ENCODE measurements at places on chromosomes 4 and X. TPM values are rescaled to one million over a fixed set of nuclear protein-coding genes. Genes with fewer than 3 reads are reported as not detected.

DNA sequence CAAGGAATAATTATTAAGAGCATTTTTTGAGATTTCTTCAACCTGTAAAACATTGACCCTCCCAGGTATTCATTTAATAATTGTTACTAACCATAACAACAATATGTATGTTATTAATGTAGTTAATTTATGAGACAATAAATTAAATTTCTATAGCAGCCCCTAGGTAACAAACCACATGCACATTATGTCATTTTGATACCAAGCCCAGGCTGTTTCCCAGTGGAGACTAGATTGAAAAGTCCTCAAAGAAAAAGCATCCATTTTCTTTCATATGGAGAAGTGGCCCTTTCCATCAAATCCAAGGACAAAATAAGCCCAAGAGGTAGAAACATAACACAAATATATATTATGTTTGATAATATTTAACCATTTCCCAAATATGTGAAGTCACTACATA is 104.3 kb upstream of the GK2 start:
- ATAC-seq: no peak

DNA sequence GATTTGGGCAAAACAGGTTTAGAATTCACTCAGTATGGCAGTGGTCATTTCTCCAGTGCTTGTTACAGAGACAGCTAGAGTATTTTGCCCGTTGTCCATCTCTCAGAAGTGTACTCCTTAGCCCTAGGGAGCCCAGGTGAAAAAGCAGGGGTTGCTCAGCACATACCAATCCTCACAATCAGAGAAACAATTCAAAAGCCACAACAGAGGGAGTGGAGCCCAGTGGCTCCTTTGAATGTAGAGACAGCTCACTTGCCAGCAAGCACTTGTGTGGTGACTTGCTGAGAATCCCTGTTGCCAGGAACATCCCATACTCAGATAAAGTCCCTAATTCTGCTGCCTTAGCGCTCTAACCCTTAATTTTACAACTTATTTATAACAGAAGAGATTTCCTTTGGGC is 1488.3 kb downstream of the RPA4 start:
- no peak for ATAC-seq

GRCh38 chr4:602559-602942 is 22.8 kb upstream of the PDE6B start:
- no peak for ATAC-seq

DNA sequence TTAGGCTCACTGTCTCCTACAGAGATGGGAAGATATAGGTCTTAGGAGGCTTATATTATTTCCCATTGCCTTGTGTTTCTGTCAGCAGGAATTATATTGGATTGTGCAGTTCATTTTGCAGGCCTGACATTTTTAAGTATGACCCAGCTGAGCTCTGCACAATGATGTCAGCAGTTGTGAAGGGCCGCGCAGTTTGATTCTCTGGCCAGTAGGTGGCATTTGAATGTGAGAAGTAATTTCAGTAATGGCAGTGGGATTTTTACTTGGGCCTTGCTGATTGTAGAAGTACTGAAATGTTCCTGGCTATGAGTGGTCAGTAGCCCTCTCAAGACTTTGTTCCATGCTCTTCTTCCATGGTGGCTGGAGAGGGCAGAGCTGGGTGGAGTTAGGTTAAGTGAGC is 247.2 kb upstream of the MTMR8 start:
- ATAC-seq: no peak

GRCh38 chr4:47640911-47641310 is 155.8 kb downstream of the ATP10D start:
- no peak for ATAC-seq

DNA sequence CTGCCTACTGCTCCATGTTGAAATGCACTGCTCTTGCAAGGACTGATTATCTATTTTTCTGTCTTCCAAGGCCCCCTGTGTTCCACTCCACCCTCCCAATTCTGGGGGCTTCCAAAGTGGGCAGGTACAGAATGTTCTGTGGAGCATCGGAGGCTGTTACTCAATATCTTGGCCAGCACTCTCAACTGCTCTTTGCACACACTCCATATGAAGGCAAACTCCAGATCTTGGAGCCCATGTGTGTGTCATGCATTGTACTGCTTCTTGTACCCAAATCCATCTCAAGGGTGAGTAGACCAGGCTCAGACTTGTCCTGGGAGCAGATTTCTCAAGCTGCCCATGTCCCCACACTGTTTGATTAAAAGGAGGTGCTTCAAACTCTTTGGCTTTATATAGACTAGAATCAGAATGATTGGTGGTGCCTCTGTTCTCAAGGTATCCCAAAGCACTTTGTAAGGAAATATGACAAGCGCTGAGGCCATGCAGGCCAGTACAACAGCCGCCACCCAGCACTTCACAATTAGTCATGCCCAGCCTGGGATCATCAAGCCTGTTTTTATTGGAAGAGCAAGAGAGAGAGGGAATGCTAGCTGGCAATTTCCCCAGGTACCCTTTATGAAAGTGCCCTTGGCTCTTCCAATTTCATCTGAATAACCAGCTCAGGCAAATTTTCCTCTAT is 44.3 kb downstream of the AR start:
- ATAC-seq: no peak

GRCh38 chr4:2762048-2762447 is 5.9 kb upstream of the TNIP2 start:
- no peak for ATAC-seq

DNA sequence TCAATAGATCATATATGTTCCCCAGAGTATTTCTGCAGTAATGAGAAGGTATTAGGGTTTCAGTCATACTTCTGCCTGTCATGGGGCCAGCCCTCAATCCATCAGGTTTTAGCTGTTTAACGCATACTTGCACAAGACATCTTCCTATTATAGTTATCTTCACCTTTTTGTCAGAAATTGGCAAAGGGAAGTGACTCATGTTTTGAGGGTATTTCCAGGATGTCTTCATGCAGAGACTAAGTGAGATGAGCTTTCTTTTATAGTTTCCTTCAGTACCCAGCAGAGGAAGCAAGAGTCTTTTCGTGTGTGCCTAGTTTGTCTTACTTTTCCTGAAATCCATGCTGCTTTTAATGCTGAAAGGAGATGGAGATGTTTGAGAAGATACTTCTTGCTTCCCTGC is 9.5 kb downstream of the CSTF2 start:
- ATAC-seq: no peak

GRCh38 chr4:43757147-43757546 is 691.5 kb downstream of the KCTD8 start:
- ATAC-seq: no peak

DNA sequence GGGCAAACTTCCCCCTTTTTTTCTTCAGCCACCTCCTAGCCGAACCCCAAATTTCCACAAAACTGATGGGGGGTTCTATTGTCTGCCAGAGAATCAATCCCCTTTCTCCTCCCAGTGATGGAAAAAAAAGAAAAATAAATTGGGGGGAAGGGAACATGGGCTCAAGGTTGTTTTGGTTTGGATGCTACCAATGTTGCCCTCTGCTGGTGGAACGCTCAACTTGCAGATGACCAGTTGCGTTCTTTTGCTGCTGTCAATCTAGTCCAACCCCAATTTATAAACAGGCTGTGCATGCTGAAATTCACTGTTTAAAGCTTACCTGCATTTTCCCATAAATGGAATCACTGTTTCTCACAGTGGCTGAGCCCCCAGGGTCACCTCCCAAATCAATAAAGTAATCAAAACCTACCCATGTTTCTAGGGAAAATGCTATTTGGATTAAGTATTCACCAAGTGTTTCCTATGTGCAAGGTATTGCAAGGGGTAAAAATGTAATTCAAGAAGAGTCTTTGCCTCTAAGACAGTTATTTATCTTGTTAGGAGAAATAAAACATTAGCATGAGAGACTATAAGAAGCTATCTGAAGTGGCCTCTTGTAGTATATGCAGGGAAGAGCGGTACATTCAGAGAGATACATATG is 116.7 kb upstream of the TMEM164 start:
- ATAC-seq: peak; percentile 23

DNA sequence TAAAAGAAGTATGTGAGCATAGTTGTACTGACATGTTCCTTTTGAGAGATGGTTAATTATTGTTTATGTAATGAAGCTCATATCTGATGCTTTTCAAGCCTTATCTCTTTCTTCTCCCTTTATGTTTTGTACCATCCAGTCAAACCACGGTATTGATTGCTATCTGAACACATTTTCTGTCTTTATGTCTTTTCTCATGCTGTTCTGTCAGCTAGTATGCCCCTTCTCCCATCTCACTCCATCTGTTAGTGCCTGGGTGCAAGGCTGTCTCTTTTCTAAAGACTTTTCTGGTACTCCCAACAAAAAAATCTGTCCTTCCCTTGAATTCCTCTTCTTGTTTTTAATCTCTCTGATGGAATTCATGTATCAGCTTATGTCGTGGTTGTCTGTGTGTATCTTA is 883.8 kb upstream of the IGFBP7 start:
- no peak for ATAC-seq

GRCh38 chr4:149584722-149585121 is 230.9 kb downstream of the IQCM start:
- no peak for ATAC-seq

DNA sequence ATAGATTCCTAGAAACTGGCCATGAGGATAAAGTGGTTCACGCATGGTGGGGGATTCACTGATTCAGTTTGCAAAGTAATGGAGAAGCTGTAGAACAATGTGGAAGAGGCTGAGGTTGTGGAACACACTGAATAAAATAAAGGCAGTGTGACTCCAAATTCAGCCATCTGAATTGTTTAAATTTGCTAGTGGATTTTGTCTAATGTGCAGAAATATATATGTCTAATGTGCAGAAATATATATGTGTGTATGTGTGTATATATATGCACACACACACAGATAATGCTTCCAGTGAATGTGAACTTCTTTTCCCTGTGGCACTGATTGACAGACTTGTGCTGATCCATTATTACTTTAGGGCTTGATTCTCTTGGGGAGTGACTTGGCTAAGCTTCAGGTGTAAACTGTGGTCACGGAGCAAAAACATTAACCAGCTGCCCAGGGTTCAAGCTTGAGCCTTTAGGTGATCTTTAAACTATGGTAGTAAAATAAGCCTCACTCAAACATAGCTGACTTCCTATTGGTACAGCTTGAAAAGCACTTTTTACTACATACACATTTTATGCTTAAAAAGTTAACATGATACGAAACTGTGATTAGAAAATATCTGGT is 3.5 kb downstream of the STBD1 start:
- ATAC-seq: no peak

- ATAC-seq: no peak
Observed at GRCh38 chr4:84492290-84492689, 6.8 kb downstream of the NKX6-1 start.

- peak; percentile 83 for ATAC-seq
Observed at GRCh38 chr4:139619644-139620043, 46.0 kb upstream of the MGST2 start.

- ATAC-seq: no peak
Observed at GRCh38 chrX:153725832-153726285, 1.2 kb downstream of the ABCD1 start.

DNA sequence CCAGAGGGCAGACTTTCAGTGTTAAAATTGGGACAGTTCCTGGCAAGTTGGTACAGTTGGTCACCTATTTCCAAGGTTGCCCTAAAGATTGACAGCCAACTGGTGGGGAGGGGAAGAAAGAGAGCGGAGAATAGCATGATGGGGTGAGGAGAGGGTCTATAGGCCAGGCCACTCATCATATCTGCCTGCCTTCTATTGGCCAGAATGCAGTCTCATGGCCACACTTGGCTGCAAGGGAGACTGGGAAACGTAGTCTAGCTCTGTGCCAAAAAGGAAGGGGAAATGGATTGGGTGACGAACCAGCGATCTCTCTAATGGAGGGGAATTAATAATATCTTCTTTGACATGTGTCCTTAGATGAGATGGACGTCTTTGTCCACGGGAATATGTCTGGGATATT is 197.4 kb upstream of the ATP6AP2 start:
- no peak for ATAC-seq

DNA sequence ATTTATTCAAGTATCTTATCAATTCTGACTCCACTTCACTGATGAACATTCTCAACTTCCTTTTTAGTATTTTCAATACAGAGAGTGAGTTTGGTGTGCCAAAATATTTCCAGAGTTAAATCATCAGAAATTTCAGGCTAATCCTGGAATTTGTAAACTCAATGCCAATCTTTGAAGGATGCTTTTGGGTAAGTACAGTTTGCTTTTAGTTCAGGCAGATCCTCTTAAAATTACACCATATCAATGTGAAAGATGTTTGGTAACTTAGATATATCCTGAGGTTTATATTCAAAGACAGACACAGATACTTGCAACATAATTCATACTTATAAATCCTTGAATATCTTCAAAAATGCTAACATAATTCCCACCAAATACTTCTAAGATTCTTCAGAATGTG is 76.0 kb upstream of the FAM47B start:
- no peak for ATAC-seq

The HTN1 gene
- total RNA-seq: not detected

The IL3RA gene
- 0.76 TPM for total RNA-seq

The CENPI gene
- total RNA-seq: 9.0 TPM

The VCX gene
- 2.0 TPM for total RNA-seq

The NDNF gene
- 16.3 TPM for total RNA-seq

The IL21 gene
- 0.41 TPM for total RNA-seq

The GABRE gene
- total RNA-seq: 0.36 TPM
